ENCODE measurements at places on chromosomes 6 and 20.

DNA sequence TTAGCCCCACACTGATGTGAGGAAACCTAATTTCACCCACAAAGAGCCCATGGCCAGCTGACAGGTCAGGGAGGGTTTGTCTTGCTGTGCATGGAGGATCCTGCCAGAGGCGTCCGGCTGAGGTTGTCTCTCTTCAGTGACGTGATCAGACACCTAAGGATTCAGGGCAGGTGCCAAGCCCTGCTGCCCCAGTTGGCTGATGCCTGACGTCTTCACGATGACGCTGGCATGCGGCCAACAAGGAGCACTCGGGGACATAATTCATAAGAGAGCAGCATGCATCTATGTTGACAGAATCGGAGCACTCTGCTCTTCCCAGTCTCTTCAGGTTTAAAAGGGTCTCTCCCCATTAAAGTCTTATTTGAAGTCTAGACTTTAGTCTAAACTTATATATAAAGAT, 47.8 kb downstream of the PSMB1 start:
- DNase-seq, result no peak

GRCh38 chr6:46815130-46815529, 21.9 kb downstream of the MEP1A start:
- DNase-seq, result no peak

- no peak for DNase-seq
These were observed 155.5 kb upstream of the RNF24 start for GRCh38 chr20:4170621-4171537.

GRCh38 chr6:37482606-37483251, 17.0 kb downstream of the CCDC167 start:
- no peak for DNase-seq

GRCh38 chr6:10894958-10895357, 8.1 kb downstream of the SYCP2L start:
- no peak for DNase-seq

GRCh38 chr6:33907227-33907626, 103.4 kb upstream of the MLN start:
- no peak for DNase-seq

DNA sequence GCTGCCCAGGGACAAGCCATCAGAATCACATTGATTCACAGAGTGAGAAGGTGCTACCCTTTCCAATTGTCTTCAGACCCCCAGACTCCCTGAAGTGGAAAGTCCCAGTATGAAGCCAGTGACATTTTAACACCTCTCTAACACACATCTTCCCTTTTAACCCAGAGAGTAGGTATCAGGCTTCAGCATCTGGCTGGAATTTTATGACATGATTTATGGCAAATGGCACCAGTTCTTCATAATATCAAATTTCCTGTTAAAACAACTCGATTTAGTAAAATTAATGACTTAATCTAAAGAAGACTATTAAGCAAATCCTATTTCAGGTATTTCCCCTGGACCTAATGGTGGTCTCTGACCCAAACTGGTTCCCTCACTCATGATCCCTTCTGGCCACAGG, 25.0 kb downstream of the KCNB1 start:
- no peak for DNase-seq

DNA sequence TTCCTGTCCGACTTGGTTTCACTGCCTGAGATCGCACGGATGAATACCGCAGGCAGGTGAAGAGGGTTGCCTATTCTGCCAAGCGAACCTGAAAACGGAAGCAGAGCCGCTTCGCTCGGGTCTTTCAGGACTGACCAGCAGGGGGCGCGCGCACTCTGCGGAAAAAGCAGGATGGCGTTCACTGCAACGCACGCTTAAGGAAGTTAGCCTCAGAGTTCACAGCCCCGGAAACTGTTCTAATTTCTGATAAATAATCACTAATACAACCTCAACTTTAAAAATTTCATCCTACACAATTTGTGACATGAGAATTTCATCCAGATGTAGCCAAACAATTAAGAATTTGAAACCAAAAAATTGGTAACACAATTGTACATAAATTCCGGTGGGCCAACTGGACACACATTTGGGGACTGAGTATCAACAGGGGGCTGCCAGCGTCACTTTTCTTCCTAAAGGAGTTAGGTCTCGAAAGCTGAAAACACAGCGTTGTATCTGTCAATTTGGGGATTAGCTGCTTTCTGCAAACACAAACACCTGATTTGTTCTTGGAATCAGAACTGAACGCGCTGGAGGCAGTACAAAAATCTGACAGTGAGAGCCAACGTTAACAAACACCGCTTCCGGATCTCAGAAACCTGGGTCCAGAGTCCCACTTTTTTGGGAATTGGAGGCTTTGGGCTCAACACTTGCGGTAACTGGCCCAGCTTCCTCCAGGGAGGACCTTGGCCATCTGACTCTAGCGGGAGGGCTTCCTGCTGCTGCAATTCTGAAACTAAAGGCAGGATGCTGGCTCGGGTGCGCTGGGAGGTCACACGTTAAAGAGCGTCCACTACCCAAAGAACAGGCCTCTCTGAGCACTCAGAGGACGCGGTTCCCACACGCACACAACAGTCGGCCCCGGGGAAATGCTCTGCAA, 8.8 kb downstream of the PXDC1 start:
- peak; percentile 80 for DNase-seq

Measured in activated CD8-positive, alpha-beta memory T cell treated with anti-CD3 and anti-CD28 coated beads for 4 hours (primary cell).